ENCODE measurements at places on chromosomes 7 and 10.

DNA sequence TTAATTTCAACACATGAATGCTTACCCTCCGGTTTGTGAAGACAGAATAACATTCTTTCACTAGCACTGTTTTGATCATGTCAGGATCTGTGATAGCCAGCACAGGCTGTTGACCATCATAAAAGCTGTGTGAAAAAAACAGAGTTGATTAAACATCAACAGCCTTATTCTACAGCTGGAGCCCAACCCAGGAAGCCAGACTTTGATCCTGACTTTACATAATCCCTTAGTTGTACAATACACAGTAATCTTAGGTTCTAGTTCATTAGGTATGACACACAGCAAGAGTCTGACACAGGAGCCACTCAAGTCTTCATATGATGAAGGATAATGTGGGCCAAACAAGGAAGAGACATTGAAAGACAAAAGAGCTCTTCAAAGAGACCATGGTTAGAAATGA is 11.4 kb downstream of the CYP3A4 start:
- no peak for DNase-seq

GRCh38 chr7:49775949-49776443 is 2.6 kb downstream of the VWC2 start:
- DNase-seq = no peak

DNA sequence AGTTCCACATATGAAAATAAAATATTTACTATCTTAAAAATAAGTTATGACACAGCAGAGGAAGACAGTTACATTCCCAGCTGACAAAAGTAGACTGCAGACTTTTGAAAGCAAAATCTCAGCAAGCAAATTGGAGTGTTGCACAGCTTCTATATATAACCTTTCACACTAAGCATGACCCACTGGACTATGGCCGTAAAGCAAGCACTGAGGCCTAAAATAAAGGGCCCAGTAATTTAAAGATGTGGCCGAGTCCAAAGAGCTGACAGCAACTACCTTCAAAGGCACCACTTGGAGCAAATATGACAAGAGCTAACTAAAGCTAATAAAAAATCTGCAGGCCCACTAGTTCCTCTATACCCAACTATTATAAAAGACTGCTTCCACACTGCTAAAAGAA is 6.5 kb downstream of the GDI2 start:
- DNase-seq = no peak

DNA sequence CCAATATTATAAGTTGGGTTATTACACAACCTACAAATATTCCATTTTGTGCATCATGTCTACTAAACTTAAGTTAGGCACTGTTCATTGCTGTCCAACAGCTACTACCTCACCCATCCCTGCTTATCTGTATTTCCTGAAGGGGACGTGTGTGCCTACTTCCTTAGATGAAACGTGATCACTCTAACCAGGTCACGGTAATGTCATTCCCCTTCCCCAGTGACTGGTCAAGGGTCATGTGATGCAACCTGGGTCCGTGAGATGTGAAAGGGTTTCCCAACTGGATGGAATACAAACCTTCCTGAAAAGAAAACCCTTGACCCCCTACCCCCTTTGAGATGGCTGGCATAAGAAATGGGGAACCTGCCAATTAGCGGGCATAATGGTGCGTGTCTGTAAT is 1.6 kb upstream of the NSMCE4A start:
- DNase-seq = no peak

DNA sequence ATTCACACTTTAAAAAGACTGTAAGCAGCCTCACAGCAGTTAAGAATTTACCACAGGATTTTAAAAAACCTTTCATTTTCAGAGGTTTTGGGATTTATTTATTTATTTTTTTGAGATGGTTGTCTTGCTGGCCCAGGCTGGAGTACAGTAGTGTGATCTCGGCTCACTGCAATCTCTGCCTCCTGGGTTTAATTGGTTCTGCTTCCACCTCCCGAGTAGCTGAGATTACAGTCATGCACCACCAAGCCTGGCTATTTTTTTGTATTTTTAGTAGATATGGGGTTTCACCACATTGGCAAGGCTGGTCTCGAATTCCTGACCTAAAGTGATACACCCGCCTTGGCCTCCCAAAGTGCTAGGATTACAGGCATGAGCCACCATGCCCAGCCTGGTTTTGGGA is 19.1 kb downstream of the MINDY4 start:
- no peak for DNase-seq

GRCh38 chr7:14206121-14206520 is 216.7 kb upstream of the ETV1 start:
- DNase-seq = no peak

- no peak for DNase-seq
Measured at GRCh38 chr7:158763454-158764033, 58.9 kb upstream of the NCAPG2 start.

DNA sequence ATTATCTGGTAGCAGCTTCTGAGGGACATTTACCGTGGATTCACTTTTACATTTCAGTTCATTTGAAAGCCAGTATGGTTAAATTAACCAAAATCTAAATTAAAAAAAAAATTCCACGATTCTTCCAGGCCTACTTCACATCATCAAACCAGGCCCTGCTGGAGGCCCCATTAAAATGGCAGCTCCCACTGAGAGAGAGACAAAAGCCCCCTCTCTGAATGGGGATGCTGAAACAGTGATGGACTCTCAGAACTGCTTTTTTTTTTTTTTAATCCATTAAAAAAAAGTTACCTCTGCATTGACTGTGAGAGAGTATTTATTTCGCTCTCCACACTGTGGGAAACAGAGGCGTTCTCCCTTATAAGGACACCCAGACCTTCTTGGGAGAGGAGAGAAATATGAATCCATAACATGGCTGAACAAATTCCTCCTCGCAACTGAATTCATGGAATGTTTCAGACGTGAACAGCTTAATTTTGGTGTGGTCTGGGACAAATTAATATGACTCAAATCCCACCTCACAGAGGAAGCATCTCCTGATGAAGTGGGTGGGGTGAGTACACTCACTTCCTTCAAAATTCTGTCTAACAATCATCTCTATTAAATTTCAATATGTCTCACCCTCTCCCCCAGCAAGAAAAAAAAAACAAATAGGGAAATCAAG is 73.5 kb downstream of the SAMD9 start:
- DNase-seq = peak; percentile 97

DNA sequence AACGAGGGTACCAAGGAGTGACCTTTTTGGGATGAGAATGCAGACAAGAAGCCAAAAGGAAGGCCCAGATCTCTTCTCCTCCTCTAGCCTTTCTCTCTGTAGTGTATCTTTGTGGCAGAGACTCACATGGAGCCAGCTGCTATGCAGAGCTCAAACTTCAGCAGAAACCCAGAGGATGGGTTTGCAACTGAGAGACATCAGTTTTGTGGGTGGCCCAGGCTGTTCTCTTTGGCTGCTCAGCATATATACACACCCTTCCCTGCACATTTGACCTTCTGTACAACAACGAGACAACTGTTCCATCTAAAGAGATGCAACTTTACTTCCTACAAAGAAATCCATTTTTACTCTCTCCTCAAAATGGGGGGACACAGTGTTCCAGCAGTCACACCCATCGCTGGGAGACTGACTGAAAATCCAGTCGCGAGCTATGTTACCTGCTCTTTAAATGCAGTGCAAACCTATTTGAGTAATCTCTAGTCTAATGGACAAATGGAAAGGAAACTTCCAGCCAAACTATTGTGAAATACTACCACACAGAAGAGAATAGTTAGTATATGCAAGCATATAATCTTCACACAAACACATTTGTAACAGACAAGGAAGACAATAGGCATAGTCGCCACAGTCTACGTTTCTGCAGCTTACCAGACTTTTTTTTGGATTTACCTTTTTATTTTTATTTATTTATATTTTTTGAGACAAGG is 51.2 kb downstream of the GTF2I start:
- no peak for DNase-seq

GRCh38 chr7:90530263-90530662 is 60.8 kb downstream of the PTTG1IP2 start:
- peak; percentile 56 for DNase-seq

- DNase-seq = no peak
Measured at GRCh38 chr7:112896026-112896601, 105.9 kb upstream of the TMEM168 start.

GRCh38 chr7:27106181-27106900 is 3.9 kb upstream of the HOXA2 start:
- DNase-seq = no peak

- DNase-seq = no peak
Measured at GRCh38 chr7:127194571-127194970, 58.2 kb downstream of the GRM8 start.

All from fibroblast of skin of right biceps (primary cell).